ENCODE measurements at places on chromosomes 3 and 15. TPM values are rescaled to one million over a fixed set of nuclear protein-coding genes. Genes with fewer than 3 reads are reported as not detected.

GRCh38 chr15:74172701-74173379, 670 bp upstream of the ISLR start:
- DNase-seq, result peak; percentile 43
- no peaks in the 10 kb centered on the region for H3K36me3 ChIP-seq
- peaks cover 17% of the 10 kb centered on the region for H3K4me1 ChIP-seq
- H3K27ac ChIP-seq, result no peak overlapping the region

GRCh38 chr3:16498130-16498890, 15.2 kb downstream of the RFTN1 start:
- no peaks in the 10 kb centered on the region for H3K36me3 ChIP-seq
- peak; percentile 76 for DNase-seq
- H3K27me3 ChIP-seq, result no peaks in the 10 kb centered on the region
- no peak overlapping the region for H3K27ac ChIP-seq

- H3K36me3 ChIP-seq, result no peaks in the 10 kb centered on the region
These were observed 125.7 kb downstream of the TBL1XR1 start for GRCh38 chr3:177071496-177072156.

DNA sequence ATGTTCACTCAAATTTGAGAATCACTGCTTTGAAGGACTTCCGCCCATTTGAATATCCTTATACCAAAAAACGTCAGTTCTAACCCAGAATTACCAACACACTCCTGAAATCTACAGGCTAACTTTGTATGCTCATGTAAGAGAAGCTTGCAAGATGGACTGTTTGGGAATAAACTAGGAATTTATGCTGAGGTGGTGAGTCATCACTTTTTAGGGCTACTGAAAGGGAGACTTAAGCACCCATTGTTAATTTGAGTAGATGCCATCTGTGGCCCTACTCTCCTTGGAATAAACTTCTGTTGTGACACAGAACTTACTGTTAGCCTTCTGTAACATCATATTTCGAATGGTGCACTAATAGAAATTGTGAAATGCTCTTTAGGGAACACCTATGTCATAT, 74.6 kb downstream of the FGF12 start:
- no peak overlapping the region for H3K4me3 ChIP-seq
- H3K4me1 ChIP-seq, result peaks cover 4% of the 10 kb centered on the region
- no peak overlapping the region for H3K27ac ChIP-seq
- no peaks in the 10 kb centered on the region for H3K36me3 ChIP-seq
- H3K27me3 ChIP-seq, result no peaks in the 10 kb centered on the region
- peak; percentile 23 for DNase-seq

DNA sequence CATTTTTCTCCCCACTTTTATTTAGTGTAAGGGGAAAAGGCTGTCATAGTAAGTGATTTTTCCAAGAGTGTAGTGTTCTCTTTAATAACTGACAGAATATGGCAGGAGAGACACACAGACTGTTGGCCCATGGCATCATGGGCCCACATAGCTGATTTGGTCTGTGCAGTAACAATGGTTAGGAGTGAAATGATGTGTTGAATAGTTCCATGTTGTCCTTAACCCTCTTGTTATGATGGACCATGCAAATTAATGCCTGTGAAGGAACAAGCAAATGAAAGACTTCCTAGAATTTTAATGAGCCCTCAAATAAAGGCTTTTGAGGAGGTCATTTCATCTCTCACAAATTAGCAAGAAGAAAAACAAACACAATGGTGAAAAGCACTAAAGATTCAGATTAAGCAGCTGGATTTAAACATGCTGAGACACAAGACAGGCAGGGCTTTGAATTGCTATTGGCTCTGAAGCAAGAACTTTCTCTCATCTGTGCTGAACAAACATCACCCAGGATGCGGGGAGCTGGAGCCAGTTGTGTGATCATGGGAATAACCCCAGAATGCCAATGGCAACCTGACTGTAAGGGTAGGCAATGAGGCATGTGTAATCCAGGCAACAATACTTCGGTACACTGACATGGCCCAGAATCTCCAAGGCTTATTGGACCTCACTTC, 136.7 kb upstream of the VEPH1 start:
- H3K36me3 ChIP-seq, result no peaks in the 10 kb centered on the region
- no peaks in the 10 kb centered on the region for H3K27me3 ChIP-seq
- H3K4me3 ChIP-seq, result no peak overlapping the region
- DNase-seq, result no peak

DNA sequence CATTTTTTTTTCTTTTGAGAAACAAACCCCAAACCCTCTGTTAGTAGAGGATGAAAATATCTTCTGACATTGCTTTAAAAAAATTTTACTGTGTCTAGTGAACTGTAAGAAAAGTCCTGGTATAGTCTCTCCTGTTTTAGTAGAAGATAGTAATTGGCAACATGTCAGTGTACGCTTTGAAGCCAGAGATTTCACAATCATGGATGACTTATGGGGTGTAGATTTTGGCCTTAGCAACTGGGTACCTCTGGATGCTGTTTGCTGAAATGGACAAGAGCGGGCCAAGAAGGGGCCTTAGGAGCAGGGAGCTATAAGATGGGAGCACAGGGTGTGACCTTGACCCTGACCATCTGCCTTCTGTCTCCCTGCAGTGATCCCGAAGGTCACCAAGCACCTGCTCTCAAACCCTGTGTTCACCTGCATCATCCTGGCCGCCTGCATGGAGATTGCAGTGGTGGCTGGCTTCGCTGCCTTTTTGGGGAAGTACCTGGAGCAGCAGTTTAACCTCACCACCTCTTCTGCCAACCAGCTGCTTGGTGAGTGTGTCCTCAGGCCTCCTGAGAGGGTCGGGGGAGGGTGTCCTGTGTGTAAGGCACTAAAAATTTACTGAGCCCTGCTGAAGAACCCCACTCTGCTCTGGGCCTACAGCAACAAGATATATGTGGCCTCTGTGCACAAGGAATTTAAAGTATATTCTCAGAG, 266.7 kb downstream of the SLCO3A1 start:
- H3K27ac ChIP-seq, result no peak overlapping the region
- H3K4me3 ChIP-seq, result no peak overlapping the region
- H3K36me3 ChIP-seq, result no peaks in the 10 kb centered on the region
- H3K4me1 ChIP-seq, result peaks cover 37% of the 10 kb centered on the region
- no peak for DNase-seq
- no peaks in the 10 kb centered on the region for H3K27me3 ChIP-seq

GRCh38 chr3:12782172-12782815, 14.2 kb upstream of the CAND2 start:
- no peak overlapping the region for H3K27ac ChIP-seq
- DNase-seq, result peak; percentile 83
- peaks cover 6% of the 10 kb centered on the region for H3K4me1 ChIP-seq
- H3K4me3 ChIP-seq, result no peak overlapping the region
- no peaks in the 10 kb centered on the region for H3K27me3 ChIP-seq
- no peaks in the 10 kb centered on the region for H3K36me3 ChIP-seq

- no peaks in the 10 kb centered on the region for H3K27me3 ChIP-seq
- no peak for DNase-seq
- no peaks in the 10 kb centered on the region for H3K36me3 ChIP-seq
- H3K27ac ChIP-seq, result no peak overlapping the region
These were observed 158.4 kb downstream of the TIGIT start for GRCh38 chr3:114452256-114452655.

DNA sequence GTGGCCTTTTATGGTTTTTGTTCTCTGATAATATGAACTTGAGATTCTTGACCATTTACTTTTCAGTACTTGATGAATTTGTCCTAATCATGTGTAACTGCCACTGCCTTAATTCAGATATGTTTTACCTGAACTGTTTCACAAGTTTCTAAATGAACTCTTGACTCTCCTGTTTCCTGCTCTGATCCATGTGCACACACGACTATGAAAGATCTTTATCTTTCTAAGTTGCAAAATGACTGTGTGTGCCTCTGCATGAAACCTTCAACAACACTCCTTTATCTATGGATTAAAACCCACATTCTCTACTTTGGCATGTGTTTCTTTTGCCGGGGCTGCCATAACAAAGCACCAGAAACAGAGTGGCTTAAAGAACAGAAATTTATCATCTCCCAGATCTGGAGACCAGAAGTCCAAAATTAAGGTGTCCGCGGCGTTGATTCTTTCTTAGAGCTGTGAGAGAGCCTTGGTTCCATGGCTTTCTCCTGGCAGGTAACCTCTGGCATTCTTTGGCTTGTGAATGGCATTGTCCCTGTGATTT, 275.0 kb downstream of the ADAMTSL3 start:
- no peaks in the 10 kb centered on the region for H3K36me3 ChIP-seq
- no peaks in the 10 kb centered on the region for H3K4me1 ChIP-seq
- H3K4me3 ChIP-seq, result no peak overlapping the region
- H3K27ac ChIP-seq, result no peak overlapping the region

GRCh38 chr3:48474619-48475018, 28.1 kb downstream of the ATRIP start:
- peaks cover 26% of the 10 kb centered on the region for H3K4me1 ChIP-seq
- no peaks in the 10 kb centered on the region for H3K36me3 ChIP-seq
- no peaks in the 10 kb centered on the region for H3K27me3 ChIP-seq
- peak overlapping the region; percentile 98 for H3K27ac ChIP-seq
- H3K4me3 ChIP-seq, result peak overlapping the region; percentile 32

DNA sequence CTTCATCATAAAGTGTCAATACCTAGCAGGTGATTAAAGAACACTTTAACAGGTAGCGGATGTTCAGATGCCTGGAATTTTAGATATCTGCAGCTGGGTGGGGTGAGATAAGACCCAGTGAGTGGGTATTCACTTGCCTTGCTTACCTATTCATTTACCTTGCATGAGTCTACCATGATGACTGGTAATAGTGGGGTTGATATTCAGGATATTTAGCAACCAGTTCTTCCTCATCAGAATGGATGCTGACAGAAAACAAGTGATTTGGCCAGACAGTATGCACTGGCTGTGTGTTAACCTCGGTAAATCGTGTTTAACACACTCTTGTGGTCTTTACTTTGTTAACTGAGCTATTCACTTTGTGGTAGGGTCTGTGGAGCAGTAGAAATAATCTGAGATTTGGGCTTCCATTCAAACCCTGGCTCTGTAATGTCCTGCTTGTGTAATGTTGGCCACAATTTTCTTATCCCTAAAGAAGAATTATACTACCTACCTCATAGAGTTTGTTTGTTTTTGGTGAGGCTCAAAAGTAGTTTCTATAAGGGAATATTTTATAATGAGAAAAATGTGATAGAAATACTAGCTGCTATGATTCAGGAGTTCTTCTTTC, 391.9 kb upstream of the TBL1XR1 start:
- peaks cover 12% of the 10 kb centered on the region for H3K4me1 ChIP-seq
- no peaks in the 10 kb centered on the region for H3K36me3 ChIP-seq
- H3K27me3 ChIP-seq, result no peaks in the 10 kb centered on the region
- no peak overlapping the region for H3K4me3 ChIP-seq

- H3K36me3 ChIP-seq, result no peaks in the 10 kb centered on the region
- peak; percentile 11 for DNase-seq
- no peak overlapping the region for H3K4me3 ChIP-seq
- no peaks in the 10 kb centered on the region for H3K27me3 ChIP-seq
- no peak overlapping the region for H3K27ac ChIP-seq
These were observed 374.2 kb upstream of the BCHE start for GRCh38 chr3:166211451-166211850.

DNA sequence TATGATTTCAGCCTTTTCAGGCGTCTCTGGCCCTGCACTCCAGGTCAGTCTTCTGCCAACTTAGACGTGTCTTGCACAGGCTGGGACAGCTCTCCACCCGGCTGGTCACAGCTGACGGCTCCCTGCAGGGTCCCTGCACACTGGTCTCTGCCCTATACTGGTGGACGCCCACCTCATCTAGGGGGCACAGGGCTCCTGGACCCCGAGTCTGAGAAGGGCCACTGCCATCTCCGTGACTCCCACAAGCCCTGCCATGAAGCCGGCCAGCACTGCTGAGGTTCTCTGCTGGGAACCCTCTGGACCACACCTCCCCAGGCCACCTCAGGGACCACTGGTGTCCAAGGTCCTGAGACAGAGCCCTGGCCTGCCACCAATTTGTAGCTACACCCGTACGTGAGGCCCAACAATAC, 40.5 kb downstream of the CYFIP1 start:
- no peak for DNase-seq
- H3K36me3 ChIP-seq, result no peaks in the 10 kb centered on the region
- H3K27ac ChIP-seq, result no peak overlapping the region
- H3K4me3 ChIP-seq, result no peak overlapping the region

The GABRG3 gene
- total RNA-seq, result 0.50 TPM

The PLA2G4E gene
- total RNA-seq, result not detected

The FANCD2OS gene
- total RNA-seq, result not detected

The POPDC2 gene
- not detected for total RNA-seq

The ZNF860 gene
- 14.7 TPM for total RNA-seq

The SLC2A2 gene
- total RNA-seq, result not detected

The SLC6A6 gene
- total RNA-seq, result 150 TPM

The CRYGS gene
- total RNA-seq, result 2.9 TPM

The CD96 gene
- total RNA-seq, result not detected

The TIMP4 gene
- 16.1 TPM for total RNA-seq

The CYP1A2 gene
- not detected for total RNA-seq

All from GM23338 (cell line).